ENCODE measurements at places on chromosomes 5 and 9.

- DNase-seq, result no peak
These were observed 233.1 kb downstream of the AGTPBP1 start for GRCh38 chr9:85508616-85509015.

- no peak for DNase-seq
These were observed 28.9 kb downstream of the SHC3 start for GRCh38 chr9:89149726-89150125.

- no peak for DNase-seq
These were observed 49.7 kb upstream of the GRAMD2B start for GRCh38 chr5:126373375-126374108.

GRCh38 chr9:127290561-127291065 is 26.0 kb downstream of the GARNL3 start:
- no peak for DNase-seq

GRCh38 chr5:35924950-35925722 is 13.3 kb downstream of the CAPSL start:
- DNase-seq, result no peak

DNA sequence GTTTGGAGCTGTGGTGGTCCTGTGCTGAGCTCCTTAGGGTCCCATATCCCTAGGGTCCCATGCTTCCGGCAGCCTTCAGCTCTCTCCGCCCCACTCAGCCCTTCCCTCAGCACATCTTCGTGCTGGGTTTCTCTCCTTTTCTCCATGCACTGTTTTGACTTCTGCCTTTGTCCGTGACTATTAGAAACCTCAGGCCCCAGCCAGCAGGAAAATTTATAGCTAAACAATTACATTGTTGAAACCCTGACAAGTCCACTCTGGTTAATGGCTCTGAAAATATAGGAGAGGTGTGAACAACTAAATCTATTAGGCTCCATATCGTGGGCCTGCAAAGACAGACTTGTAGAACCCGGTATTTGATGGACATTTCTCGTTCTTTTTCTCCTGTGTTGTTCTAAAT is 523.7 kb downstream of the CCDC171 start:
- no peak for DNase-seq

GRCh38 chr5:39541920-39542319 is 117.1 kb upstream of the DAB2 start:
- DNase-seq, result no peak

- DNase-seq, result no peak
These were observed 2.6 kb upstream of the RFX3 start for GRCh38 chr9:3528451-3528850.

- no peak for DNase-seq
These were observed 136.9 kb upstream of the EGFLAM start for GRCh38 chr5:38121420-38121819.

DNA sequence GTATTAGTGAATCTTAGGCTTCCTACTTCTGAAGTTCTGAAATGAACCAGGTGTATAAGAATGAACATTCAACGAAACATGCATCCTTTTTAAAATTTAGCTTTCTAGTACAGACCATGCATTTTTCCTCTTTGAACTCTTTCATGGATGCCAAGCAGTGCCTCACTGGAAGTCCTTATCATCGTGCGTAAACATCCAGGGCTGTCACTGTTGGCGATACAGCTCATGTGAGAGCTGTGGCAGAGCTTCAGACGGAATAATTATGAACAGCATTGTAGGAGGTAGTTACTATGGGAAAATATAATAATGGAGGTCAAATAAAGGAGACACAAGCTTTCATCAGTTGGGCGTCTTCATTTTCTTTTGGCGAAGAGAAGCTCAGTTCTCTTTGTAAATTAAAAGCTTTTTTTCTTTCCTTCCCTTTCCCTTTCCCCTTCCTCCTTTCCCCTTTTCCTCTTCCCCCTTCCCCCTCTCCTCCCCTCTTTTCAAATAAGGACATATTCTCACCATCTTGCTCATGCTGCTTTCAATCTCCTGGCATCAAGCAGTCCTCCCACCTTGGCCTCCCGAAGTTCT is 167.3 kb downstream of the KDM4C start:
- no peak for DNase-seq

DNA sequence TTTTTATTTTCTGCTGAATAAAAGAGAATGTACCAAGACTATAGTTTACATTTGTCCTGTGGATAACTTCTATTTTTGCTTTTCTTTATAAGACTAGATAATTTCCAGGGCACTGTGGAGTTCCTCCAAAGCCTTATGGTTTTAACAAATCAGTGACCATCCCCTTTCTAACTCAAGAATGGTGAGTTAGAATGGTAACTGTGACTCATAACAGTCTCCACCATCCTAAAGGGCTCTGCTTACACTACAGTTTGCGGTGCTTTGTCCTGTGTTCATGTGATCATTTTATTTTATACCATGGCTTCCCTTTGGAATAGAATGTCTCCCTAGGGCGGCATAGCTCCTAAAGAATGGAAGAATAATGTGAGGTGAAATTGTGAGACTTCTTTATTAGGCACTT is 30.2 kb downstream of the WDR36 start:
- no peak for DNase-seq

GRCh38 chr5:163504079-163504931 is 1.1 kb upstream of the MAT2B start:
- no peak for DNase-seq

GRCh38 chr5:177310332-177310731 is 1.4 kb downstream of the MXD3 start:
- no peak for DNase-seq

DNA sequence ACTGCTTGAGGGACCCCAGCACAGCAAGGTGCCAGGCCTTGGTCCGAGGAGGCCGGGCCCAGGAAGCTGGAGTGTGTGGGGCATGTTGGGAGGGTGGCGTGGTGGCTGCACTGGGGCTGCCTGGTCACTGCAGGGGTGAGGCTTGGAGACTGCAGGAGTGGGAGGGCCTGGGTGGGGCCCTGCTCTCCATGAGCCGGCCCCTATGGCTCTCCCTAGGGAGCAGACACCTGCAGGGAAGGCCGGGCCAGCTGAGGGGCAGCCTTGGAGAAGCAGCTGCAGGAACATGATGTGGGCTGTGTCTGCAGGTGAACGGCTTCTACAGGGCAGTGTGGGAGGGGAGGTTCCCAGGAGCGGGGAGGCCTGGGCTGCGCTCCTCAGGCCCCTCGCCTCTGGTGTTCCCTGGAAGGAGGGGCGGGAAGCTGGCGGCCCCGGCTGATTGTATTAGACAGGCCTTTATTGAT is 41.7 kb upstream of the TMEM250 start:
- DNase-seq, result no peak

GRCh38 chr9:121781701-121782464 is 130.4 kb downstream of the DAB2IP start:
- no peak for DNase-seq

- DNase-seq, result no peak
These were observed 37.4 kb downstream of the CPEB4 start for GRCh38 chr5:173925449-173926071.

- no peak for DNase-seq
These were observed 957.8 kb upstream of the TYRP1 start for GRCh38 chr9:11735391-11735790.

DNA sequence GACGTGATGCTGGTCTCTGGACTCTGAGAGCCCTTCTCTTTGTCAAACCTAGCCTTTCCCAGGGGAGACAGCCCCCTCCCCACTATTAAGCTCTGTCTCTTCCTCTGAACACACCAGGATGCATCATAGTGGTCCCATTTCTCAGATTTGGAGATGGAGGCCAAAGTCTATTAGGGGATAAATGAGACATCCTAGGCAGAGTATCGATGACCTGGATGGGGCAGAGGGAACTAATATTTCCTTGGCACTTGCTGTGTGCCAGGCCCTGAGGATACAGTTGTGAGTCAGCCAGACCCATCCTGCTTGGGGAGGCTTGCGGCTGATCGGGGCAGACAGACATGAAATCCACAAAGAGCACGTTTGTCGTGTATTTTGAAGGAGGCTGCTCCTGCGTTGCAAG is 5.2 kb downstream of the DNM1 start:
- no peak for DNase-seq

GRCh38 chr5:82424211-82424610 is 146.1 kb upstream of the RPS23 start:
- no peak for DNase-seq

GRCh38 chr5:143403593-143404415 is at the start of gene NR3C1:
Gene NR3C1, minus strand, starts transcription at chr5:143403686. Its CDS starts 2,847 bp downstream, at chr5:143400839.
- DNase-seq, result peak; percentile 59

- DNase-seq, result no peak
These were observed 170.6 kb upstream of the MVB12B start for GRCh38 chr9:126155756-126156664.

DNA sequence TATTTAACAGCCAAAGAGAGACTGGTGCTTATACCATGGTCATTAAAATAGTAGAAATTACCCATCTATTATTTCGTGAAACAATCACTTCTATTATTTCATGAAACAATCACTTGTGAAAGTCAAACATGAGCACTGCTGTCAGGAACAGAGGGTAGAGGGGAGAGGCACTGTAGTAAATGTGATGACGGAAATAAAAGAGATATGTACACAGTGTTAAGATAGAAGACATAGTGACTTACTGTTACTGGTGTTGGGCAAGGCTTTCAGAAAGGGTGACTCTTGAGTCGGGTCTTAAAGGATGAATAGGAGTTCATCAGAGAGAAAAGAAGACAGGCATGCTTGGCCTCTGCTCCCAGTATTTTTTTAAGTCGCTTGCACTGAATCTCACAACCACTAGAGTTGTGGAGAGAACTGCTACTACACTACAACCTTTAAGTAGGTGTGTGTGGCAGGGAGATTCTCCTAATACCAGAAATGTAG is 162.6 kb upstream of the GNA14 start:
- DNase-seq, result no peak

DNA sequence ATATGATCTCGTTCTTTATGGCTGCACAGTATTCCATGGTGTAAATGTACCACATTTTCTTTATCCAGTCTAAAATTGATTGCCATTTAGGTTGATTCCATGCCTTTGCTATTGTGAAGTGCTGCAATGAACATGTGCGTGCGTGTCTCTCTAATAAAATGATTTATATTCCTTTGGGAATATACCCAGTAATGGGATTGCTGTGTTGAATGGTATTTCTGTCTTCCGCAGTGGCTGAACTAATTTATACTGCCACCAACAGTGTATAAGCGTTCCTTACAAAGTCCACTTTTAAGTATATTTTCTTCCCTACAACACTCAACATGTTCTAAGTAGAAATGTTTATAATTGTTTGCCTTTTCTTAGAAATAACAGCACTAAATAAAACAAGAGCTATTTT is 521.9 kb downstream of the DTWD2 start:
- no peak for DNase-seq

DNA sequence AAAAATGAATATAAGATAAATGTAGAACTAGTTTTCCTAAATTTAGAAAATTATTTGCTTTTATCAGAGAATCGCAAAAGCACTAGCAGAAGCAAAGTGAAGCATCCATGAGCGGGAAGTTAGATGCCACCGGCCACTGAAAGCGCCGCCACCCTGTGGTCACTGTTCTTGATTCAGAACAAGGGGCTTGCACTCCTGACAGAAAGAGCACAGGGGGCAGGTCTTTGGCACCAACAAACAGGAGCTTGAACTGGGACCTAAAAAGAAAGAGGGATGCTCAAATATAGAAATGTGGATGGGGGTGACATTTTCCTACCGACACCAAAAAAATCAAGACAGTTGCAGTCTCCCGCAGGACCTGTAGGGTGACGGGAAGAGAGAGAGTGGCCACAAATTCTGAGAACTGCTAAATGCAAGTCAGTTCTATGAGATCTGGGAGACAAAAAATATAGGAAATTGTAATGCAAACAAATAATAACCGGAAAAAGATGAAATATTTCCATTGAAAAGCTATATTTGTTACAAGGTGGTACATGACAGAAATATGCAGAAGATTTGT is 144.3 kb downstream of the CDH12 start:
- no peak for DNase-seq

DNA sequence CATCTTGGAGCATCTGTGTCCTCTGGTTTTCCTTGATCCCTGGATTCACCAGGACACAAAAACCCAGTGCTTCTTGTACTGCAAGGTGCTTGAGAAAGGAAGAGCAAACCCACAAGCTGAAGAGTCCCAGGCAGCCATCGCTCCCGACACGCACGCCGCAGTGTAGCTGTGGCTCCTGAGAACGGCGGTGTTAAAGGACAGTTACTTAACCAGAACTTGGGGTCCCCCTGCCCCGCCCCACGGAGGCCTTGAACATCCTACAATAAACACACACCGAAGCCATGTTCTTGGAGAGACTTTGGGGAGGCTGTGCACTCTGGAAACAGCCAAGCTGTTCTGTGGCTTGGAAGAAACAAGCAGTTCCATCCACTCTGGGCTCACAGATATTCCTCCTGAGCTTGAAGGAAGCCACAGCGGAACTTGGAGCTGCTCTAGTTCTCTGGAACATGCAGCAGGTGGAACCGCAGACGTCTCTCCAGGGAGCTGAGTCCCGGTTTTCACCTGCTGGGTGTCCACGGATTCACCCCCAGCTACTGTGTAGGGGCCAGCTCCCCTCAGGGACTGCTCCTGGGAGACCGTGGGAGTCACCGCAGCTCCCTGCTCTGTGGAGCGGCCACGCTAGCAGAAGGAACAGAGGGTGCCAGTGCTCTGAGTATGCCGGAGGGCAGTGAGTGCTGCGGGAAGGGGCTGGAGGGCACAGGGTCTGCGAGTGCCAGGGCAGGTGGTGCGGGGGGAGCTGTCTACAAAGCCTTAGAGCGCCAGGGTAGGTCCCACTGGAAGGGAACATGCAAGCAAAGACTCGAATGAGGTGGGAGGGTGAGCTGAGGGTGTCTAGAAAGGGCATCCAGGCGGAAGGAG is 107.3 kb downstream of the ADAMTS2 start:
- DNase-seq, result no peak

GRCh38 chr9:77738932-77739331 is 90.8 kb upstream of the GNA14 start:
- no peak for DNase-seq

DNA sequence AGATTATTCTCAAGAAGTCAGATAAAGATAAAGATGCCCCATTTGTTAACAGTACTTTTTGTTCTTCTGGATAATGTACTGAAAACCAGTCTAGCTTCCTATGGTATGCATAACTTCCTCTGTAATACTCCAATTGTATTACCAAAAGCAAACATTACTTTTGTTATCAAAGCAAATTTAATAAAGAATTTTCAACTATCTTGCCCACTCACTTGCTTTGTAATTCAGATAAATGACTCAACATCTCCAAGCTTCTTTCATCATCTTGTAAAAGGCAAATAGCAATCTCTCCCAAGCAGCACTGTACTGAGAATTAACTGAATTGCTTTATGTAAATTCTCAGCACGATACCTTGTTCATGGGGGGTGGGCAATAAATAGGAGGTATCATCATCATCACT is 98.3 kb downstream of the NFIB start:
- no peak for DNase-seq

- no peak for DNase-seq
These were observed 750.9 kb downstream of the MAT2B start for GRCh38 chr5:164256351-164256750.

GRCh38 chr9:93087971-93088655 is 7.9 kb upstream of the CARD19 start:
- no peak for DNase-seq

GRCh38 chr9:110958847-110959246 is 79.4 kb downstream of the LPAR1 start:
- DNase-seq, result no peak

Data from NCI-H1092 (cell line).